Stimulated activated CD8-positive, alpha-beta memory T cell treated with anti-CD3 and anti-CD28 coated beads, Interleukin-12 subunit alpha, Interleukin-12 subunit beta, amount 100 ng/mL, for 4 hours (primary cell): ENCODE measurements at places on chromosomes 1 and 21.

DNA sequence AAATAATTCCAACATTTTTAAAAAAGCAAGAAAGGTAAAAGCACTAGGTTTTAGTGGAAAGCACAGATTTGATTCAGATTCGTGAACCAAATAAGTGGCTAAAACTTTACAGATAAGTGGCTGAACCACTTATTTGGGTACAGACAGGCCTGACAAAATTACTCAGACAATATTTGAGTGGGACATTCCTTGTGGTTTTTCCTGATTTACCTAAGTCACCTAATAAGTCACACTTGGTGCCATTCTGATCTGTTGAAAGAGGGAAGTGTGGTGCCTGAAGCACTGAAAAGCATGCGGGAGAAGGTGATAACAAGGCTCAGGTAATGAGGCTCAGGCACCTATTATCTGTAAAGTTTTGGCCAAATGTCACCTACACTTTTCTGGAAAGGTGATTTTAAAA is 81.6 kb upstream of the CD55 start:
- no peak for DNase-seq

DNA sequence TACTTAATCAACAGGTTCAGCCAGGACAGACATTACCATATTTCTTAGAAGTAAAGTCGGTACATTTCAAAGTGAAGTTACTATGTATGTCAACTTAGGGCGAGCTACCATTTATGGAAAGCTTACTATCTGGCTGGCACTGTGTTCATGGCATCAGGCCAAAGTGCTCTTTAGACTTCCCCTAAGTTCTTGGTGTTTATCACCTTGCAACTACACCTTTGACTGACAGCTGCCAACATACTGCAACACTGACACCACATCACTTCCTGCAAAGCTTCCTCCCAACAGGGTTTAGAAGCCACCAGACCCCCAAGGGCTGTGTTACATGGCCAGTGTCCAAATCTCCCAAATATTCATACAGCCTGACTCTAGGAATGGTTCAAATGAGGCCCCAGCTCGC is 61.0 kb downstream of the TIAM1 start:
- no peak for DNase-seq

- DNase-seq, result no peak
These were observed 1.1 kb downstream of the HUNK start for GRCh38 chr21:31873696-31874599.

DNA sequence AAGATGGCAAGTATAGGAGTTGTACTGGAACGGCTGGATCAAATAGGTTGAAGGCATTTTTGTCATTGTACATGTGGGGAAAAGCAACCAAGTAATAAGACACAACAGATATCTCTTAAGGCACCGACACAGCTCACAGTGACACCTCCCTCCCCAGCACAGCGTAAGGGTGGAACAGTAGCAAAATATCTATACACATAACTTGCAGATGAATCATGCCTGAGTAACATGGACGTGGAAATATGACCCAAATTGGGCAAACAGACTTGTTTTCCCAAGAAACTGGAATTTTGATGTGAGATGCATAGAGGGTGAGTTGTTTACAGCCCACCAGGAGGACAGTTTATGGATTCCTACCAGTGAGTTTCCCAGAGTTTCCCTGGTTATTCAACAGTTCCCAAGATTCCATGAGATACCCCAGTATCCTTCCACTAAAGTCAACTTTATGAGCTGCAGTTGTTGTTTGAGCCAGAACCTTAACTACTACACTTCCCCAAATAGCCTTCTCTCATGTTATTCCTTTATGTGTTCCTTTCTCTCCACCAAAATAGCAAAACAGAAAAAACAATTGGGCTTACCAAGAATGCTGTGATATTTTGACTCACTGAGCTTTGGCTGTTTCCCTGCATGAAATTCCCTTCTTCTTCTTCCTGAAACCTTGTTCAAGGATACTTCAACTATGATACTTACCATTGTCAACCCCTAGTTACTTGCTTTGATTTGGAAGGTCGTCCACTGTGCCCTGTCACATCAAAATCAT is 7.1 kb upstream of the DR1 start:
- DNase-seq, result no peak

DNA sequence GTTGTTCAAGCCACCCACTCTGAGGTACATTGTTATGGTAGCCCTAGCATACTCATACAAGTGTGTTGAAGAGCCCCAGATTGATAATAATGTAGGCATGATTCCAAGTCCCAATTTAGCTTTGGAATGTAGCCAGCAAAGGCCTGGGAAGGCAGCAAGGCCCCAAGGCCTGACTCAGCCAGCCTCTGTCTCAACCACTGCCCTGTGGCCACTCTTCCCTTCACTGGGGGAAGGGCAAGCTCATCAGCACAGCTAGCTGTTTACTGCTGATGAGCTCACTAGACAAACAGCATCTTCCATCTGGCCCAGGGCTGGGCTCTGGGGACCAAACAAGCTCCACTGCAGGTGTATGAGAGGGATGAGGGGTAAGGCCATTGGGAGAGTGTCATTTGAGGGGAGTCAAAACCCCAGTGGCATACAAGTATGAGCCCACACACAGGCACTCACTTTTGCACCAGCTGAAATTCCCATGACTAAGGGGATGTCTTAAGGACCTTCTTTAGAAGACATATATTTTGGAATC is 2.2 kb upstream of the IRF6 start:
- no peak for DNase-seq

- no peak for DNase-seq
These were observed 146.6 kb downstream of the CNIH3 start for GRCh38 chr1:224762701-224763100.

DNA sequence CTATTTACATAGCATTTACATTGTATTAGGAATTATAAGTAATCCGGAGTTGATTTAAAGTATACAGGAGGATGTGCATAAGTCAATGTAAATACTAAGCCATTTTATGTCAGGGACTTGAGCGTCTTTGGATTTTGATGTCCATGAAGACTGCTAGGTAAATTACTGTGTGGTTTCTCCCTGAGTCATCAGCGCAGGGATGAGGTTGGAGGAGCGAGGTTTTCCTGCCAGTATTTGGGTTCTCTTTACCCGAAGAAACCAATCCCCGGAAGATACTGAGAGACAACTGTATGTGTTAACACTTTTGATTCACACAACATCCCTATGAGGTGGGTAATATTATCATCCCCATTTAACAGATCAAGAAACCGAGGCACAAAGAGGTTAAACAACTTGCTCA is 29.3 kb downstream of the BATF3 start:
- DNase-seq, result no peak

- no peak for DNase-seq
These were observed at the start of gene FRRS1 for GRCh38 chr1:99766378-99766800. TSS of gene FRRS1 (minus strand) at chr1:99766635. CDS start at chr1:99748768, 17,867 bp downstream.

DNA sequence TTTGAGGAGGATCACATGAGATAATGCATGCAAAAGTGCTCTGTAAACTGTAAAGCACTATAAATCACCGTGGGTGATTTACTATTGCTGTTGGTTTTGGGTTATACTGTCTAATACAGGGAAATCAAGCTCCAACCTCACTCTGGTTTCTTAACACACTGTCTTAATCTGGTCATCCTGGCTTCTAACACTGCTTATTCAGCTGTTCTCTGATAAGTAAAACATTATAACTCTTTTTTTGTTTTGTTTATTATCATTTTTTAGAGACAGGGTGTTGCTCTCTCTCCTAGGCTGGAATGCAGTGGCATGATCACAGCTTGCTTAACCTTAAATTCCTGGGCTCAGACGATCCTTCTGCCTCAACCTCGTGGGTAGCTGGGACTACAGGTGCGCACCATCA is 21.9 kb upstream of the LSM10 start:
- no peak for DNase-seq

- DNase-seq, result no peak
These were observed at the start of gene MTARC1 for GRCh38 chr1:220786337-220787068. TSS of gene MTARC1 (plus strand) at chr1:220786913. CDS start at chr1:220786945, 32 bp downstream.

DNA sequence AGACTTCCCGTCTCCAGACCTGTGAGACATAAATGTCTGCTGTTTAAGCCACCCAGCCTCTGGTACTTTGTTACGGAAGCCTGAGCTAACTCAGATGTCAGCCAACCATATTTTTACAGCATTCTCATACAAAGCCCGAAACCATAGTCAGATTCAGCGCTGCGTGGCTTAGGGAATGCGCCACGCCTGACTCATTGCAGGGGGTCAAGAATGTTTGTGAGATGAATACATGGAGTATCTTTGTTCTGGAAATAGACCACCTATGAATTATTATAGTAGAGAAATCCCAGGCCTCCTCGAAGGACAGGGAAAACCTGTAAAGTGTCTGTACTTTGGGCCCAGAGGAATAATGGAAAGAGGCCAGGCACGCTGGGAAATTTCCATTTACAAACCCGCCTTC is 434.8 kb downstream of the CAMTA1 start:
- DNase-seq, result no peak

GRCh38 chr1:235567812-235568503 is 63.7 kb upstream of the B3GALNT2 start:
- no peak for DNase-seq

GRCh38 chr1:162984699-162985098 is 84.5 kb upstream of the RGS4 start:
- no peak for DNase-seq

- DNase-seq, result no peak
These were observed 33.3 kb upstream of the ERG start for GRCh38 chr21:38531591-38531990.

DNA sequence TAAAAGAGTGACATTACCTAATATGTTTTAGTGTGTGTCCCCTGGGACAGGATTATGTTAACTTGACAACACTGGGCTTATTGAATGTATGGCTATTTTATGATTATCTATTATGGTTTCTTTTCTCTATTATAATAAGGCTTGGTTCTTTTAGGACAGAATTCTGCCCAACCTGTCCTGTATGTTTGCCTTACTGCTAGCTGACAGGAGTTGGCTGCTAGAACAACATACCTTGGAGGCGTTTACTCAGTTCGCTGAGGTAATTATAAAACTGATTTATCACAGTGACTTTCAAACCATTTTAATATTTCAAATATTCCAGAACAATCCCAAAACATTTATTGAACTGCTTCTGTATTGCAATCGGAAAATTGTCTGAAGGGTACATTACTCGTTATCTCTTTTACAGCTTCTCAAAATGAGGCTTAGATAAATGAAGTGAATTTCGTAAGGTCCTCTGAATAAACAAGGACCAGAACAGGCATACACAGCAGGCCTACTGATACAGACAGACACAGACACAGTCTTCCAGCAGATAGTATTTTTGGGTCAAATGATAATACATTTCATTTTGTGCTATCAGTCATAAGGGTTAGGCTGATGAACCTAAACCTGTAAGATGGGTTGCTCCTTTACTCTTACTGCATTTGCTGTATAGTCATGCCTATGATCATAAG is 44.2 kb downstream of the SCYL3 start:
- no peak for DNase-seq

DNA sequence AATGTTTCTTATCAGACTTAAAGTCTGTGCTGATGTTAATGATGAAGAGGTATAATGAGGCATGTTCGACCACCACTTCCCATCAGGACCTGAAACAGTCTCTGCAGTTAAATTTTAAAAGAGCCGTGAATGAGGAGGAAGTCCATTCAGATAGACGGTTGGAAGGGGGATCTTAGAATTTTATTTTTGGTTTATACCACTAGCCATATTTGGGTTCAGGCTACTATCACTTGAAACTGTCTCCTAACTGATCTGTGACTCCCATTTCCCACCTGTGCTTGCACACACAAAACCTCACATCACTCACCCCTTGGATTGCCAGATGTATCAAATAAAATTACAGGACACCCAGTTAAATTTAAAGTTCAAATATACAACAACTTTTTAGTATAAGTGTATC is 9.9 kb upstream of the ANKRD13C start:
- DNase-seq, result no peak

DNA sequence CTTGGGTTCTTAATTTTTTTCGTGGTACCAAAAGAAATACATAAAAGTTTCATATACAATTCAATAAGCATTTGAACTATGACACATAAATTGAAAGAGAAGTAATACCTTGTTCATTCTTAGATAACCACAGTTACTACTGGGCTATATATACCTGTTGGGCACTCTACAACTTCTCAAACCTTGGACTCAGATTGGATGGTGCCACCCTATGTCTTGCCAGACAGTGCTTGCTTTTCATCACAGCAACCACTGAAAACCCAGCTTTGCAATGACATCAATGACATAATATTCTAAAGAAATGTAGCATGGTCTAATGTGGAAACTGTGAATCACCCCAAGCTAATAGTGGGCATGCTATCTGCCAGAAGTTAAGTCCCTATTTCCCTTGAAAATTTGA is 62.8 kb upstream of the DPH5 start:
- DNase-seq, result no peak

DNA sequence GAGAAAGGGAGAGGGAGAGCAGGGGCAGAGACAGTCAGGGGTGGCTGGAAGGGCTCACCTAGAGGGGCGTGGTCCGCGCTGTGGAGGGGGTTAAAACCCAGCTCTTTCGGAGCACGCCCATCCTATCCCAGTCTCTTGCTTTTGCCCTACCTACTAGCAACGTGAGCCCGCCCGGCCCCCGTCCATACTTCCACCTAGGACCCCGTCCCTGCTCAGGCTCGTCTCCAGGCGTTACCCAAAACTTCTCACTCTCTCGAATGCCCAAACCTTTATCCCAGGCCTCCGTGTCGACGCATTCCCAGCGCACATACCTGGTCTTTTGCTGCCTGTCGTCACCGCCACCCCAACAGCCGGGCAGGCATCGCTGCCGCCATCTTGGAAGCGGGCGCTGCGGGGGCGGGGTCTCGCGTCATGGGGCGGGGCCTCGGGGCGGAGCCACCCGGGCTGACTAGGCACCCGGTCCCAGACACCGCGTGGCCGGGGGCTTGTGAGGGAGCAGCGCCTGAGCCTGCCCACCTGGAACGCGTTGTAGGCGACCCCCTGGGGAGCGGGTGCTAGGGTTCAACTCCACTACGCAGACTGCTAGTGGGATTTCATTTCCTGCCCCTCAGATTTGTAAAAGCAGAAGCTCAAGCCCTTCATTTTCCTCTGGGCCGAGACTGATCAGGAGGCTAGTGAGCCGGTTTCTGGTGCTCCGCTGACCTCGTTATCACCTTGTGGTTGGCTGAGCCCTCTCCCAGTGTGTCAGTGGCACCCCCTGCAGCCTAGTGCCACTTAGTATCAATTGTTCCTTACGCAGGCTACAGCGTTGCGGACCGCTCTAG is at the start of gene B4GALT3:
B4GALT3 (minus strand) TSS at position 396 of the 824 bp plus-strand sequence. CDS start 1,447 bp downstream, outside the sequence.
- DNase-seq, result peak; percentile 93

DNA sequence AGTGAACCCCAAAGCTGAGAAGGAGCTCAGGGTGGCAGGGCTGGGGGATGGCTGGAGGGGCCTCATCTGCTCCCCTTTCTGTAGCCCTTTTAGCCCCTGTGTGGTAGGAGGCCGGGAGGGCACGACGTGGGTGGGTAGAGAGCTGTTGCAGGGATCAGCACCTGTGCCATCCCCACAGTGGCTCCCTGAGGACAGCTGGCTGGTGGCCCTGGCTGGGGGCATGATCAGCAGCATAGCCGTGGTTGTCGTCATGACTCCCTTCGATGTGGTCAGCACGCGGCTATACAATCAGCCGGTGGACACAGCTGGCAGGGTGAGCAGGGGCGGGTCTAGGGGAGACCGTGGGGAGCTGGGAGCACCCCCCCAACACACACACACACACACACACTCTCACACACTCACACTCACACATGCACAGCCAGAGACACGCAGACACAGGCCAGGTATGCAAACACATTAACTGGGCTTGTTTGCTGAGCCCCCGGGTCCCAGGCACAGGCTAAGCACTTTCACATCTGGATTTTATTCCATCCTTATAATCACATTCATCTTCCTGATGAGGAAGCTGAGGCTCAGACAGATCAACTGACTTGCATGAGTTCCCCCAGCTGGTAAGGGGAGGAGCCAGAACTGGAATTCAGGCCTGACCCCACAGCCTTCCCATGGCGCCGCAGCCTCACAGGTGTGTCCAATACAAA is 2.5 kb downstream of the SLC25A34 start:
- no peak for DNase-seq
